ENCODE measurements at places on chromosomes 11 and 22.

DNA sequence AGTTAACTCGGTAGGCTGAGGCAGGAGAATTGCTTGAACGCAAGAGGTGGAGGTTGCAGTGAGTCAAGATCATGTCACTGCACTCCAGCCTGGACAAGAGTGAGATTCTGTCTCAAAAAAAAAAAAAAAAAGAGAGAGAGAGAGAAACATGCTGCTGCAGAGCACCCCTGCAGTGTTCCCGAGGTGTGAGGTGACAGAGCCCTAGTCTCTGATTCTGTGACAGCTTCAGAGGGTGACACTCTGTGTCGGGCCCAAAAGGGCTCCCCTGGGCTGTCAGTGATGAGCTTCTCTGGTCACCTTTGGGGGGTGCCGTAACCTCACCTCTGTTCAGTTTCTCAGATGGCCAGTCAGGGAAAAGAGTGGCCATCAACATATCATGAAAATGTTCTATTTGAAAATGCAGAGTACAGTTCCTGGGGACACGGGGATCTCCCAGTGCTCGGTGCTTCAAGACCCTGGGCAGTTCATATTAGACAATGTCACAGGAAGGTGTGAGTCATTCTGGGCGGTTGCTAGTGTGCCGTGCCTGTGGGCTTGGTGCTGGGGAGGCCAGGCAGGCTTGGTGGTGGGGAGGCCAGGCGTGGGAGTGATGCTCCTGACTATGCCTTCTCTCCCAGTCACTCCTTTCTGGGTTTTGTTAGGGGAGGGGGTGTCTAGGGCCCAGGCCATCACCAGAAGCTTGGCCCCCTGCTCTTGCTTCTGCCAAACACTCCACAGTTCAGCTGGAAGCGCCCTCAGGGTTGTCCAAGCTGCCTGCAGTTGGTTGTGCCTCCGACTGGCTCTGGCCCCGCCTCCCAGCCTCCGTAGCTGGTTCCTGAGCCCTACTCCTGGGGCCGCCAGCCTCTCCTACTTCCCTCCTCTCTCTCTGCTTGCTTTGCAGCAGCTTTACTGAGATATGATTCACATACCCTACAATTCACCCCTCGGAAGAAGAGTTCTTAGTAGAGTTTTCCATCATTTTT lies 52.5 kb upstream of the CLDN5 start:
- no peak for DNase-seq

- DNase-seq: no peak
These were observed 112.7 kb downstream of the SEZ6L start for GRCh38 chr22:26281941-26282340.

DNA sequence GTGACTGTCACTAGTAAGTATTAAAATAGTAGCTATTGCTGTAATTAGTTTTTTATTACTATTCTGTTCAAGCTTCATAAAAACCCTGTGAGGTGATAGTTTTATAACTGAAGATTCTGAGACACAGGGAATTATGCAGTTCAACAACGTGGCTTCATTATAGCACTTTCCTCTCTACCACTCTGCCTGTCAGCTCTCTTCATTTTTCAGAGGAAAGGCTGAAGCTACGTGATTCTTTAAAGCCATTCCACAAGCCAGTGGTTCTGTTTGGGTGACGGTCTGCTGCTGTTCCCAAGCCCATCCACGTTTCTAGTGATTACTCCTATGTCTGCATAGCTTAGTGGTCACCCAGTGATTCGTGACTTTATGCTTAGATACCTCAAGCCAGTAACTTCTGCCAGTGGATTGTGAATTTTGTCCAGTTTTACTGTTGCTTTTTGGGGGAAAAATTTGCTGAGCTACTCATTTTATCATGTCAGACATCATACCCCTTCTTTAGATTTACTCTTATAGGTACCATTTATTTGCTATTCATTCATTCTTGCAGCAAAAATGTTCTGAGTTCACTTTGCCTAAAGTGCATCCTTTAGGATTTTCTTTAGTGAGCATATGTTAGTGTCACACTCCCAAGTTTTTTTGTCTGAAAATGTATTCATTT lies 59.8 kb downstream of the UVRAG start:
- DNase-seq: no peak

- no peak for DNase-seq
These were observed 10.1 kb upstream of the RAB3IL1 start for GRCh38 chr11:61927501-61927900.

DNA sequence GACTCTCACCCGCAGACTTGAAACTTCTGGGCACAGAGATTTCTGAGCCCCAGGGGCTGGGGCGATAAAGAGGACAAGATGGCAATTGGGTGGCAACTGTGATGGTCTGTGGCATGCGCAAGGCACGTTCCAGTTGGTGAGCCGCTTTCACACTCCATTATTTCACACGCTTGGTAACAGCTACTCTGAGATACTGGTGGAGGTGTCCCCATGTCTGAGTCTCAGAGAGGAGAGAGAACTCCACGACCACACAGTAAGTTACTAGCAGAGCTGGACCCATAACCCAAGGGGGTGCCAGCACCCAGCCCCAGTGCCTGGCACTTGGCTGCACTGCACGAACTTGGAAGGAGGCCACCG lies 6.0 kb upstream of the KCNJ4 start:
- DNase-seq: no peak

- no peak for DNase-seq
These were observed 33.3 kb downstream of the KIAA1671 start for GRCh38 chr22:24985826-24986214.

DNA sequence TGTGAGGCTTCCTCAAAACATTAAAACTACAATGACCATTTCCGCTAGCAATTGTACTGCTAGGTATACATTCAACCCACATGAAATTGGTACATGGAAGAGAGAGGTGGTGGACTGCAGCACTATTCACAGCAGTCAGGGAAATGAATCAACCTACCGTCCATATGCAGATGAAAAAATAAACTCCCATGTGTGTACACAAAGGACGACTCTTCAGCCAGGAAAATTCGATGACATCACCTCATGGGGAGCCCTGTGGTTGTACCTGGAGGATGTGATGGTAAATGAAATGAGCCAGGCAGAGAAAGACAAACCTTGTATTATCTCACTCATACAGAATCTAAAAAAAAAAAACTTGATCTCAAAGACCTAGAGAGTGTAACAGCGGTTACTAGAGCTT lies 23.3 kb downstream of the RFPL3 start:
- DNase-seq: no peak

- no peak for DNase-seq
These were observed 7.5 kb downstream of the BCL9L start for GRCh38 chr11:118918128-118918685.

DNA sequence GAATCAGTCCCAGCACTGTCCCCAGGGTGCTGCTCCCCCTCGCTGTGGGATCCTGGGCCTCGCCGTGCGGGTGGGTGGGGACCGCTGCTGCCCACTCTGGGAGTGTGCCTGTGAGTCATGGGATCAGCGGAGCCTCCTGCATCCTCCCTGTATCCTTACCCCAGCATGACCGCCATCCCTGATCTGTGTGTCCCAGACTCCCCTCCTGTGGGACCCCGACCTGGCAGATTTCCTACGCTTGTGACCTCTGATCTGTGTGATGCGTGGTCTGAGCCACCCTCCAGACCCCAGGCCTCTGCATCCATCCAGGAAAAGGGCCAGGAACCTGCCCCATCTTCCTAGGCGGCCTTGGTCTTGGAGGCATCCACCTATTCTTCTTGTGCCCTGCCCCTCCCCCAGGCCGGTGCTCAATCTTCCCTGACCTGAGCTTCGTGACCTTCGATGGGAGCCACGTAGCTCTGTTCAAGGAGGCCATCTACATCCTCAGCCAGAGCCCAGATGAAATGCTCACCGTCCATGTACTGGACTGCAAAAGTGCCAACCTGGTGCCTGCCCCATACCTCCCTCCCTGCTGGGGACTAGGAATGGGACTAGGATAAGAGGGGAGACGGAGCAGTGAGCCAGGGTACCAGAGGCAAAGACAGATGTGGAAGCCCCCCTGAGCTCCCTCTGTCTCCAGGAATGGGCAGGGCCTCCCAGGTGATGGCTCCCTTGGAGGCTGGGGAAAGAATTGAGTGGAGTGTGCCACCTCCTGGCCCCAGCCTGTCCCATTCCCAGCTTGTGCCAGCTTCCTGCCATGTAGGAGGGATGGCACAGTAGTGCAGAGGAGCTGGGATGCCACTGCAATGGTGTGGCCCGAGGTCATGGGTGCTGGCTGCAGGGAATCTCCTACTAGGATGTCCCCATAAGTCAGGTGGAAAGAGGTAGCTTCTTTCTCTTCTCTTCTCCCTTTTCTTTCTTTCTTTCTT lies 65.4 kb downstream of the OTOG start:
- DNase-seq: no peak

DNA sequence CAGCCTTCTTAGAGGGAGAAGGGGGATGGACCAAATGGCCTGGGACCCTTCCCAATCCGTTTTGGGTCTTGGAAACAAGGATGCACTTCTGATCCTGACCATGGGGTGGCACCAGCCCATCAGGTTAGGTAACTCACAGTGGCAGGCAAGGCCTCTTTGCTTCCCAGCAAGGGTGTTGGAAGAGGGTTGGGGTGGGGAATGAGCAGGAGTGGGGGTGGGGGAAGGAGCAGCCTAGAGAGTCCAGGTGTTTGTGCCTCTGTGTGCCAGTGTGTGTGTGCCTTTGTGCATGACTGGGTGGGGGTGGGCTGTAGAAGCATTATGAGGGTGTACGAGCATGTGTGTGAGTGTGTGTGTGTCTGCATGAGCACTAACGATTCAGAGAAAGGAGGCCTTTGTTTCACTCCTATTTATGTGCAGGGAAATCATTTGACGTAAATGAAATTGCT lies 213.1 kb downstream of the INSC start:
- DNase-seq: no peak

DNA sequence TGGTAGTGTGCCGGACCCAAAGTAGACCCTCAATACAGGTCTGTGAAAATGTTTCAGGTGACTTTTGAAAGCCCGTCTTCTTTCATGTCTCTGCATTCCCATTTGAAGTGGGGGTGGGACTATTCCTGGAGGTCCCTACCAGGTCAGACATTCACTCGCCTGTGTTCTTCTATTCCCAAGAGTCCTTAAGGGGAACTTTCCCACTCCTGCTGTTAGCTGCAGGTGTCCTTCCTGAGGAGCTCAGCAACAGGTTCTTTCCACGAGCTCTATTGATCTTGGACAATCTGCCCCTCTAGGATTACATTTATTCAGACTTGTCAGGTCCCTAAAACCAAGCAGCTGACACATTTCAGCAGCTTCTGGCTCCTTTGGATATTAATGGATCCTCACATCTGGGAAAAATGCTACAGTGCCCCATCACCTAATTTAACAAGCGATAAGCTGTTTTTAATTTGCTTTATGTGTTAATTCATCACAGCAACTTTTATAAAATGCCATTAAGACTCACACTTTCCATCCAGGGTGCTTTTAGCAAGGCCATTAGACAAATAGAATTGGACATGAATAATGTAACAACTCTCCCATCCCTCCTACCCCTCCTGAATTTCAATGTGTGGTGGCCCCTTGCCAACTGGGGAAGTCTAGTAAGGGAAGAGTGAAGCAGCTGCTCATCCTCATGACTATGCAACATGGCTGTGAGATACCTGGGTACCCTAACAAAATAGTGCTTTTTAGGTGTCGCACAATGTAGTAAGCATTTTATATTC lies 259.5 kb upstream of the CCDC90B start:
- DNase-seq: no peak

DNA sequence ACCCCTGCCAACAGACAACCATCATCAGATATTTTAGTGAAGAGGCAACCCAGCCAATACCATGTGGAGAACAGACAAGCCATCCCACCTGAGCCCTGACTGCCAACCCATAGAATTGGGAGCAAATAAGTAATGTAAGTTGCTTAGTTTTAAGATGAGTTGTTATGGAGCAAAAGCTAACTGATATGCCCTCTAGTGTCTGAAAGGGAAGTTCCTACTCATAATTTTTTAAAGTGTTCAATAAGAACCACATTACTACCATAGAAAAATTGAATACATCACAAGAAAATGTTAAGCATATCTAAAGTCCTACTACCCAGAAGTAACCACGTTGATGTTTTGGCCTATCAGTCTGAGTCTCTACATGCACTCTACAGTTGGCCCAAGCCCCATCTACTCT lies 50.8 kb upstream of the SLC36A4 start:
- no peak for DNase-seq

DNA sequence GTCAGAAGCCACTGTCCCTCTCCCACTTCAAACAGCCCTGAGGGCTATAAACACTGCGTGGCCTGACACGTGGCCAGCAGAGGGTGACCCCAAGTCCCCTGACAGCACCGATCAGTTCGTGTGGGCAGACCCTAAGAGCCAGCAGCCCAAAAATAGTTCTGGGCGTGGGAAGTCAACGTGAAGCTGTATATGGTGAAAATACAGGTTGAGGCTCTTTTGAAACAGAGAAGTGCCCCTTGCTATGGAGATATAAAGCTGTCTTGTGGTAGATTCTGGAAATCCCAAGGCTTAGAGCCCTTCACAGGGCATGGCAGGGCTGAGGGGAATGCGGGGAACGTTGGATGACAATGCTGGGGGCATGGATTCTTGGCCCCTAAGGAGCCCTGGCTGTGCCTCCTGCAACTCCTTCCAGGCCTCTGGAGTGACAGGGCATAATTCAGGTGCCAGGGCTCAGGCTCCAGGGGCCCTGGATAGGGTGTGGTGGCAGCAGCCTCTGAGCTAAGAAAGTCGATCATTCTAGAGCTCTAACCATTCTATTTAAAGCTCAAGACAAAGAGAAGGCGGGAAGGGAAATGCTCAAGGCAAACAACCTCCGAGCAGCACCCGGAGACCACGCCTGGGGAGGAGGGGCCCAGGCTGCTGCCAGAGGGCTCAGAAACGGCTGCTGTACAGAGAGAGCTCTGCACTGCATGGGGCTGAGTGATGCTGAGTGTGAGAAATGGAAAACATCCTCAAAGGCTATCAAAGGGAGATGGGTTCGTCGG lies 60.4 kb upstream of the CD5 start:
- no peak for DNase-seq
